GM23248 (cell line): ENCODE measurements at places on chromosomes 7 and 10.

GRCh38 chr7:17134786-17135185, 163.7 kb upstream of the AHR start:
- H3K27ac ChIP-seq: no peak overlapping the region
- peaks cover 10% of the 10 kb centered on the region; the same call in 1 of the 2 replicates for H3K4me1 ChIP-seq
- no peaks in the 10 kb centered on the region for H3K36me3 ChIP-seq
- no peak overlapping the region for H3K4me3 ChIP-seq

GRCh38 chr10:33352175-33352574, 17.7 kb upstream of the NRP1 start:
- H3K27ac ChIP-seq: no peak overlapping the region
- H3K4me1 ChIP-seq: peaks cover 16% of the 10 kb centered on the region
- H3K36me3 ChIP-seq: no peaks in the 10 kb centered on the region
- H3K4me3 ChIP-seq: no peak overlapping the region; the same call in 1 of the 2 replicates

GRCh38 chr10:78556705-78557432, 511.9 kb upstream of the ZMIZ1 start:
- no peak overlapping the region for H3K4me3 ChIP-seq
- H3K36me3 ChIP-seq: no peaks in the 10 kb centered on the region
- H3K27me3 ChIP-seq: no peaks in the 10 kb centered on the region; the same call in 1 of the 2 replicates
- no peak for DNase-seq
- H3K4me1 ChIP-seq: peaks cover 9% of the 10 kb centered on the region

DNA sequence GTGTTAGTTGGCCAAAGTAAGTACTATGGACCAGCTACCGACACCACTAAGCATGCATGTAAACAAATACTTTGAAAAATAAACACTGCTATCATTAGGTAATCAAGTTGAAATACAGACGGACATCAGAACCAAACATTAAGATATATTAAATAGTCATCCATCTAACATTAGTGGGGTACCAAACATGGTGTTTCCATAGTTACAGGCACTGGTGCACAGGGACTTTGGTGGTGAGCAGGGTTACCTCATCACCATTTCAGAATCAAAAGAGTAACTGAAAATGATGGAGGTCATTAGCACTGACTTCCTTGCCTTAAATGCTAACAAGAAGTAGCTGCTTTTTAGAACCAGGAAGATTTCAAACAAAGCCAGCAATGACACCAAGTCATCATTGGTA, 23.9 kb downstream of the EBLN1 start:
- H3K27ac ChIP-seq: no peak overlapping the region
- no peaks in the 10 kb centered on the region for H3K36me3 ChIP-seq
- DNase-seq: no peak
- H3K4me3 ChIP-seq: no peak overlapping the region

- no peak overlapping the region for H3K27ac ChIP-seq
- no peaks in the 10 kb centered on the region for H3K36me3 ChIP-seq
- no peaks in the 10 kb centered on the region for H3K27me3 ChIP-seq
- peaks cover 28% of the 10 kb centered on the region for H3K4me1 ChIP-seq
- no peak overlapping the region for H3K4me3 ChIP-seq
- DNase-seq: no peak
These were observed 76.4 kb downstream of the CRPPA start for GRCh38 chr7:16344927-16345326.

- H3K36me3 ChIP-seq: no peaks in the 10 kb centered on the region
- no peak overlapping the region for H3K27ac ChIP-seq
- H3K4me1 ChIP-seq: peaks cover 4% of the 10 kb centered on the region; the same call in 1 of the 2 replicates
- H3K27me3 ChIP-seq: no peaks in the 10 kb centered on the region
- DNase-seq: no peak
These were observed 48.3 kb downstream of the TMEM270 start for GRCh38 chr7:73909051-73909941.

- no peak for DNase-seq
- H3K27me3 ChIP-seq: no peaks in the 10 kb centered on the region
- no peak overlapping the region for H3K27ac ChIP-seq
- H3K4me1 ChIP-seq: no peaks in the 10 kb centered on the region
- H3K4me3 ChIP-seq: no peak overlapping the region
These were observed 129.5 kb downstream of the PLXNA4 start for GRCh38 chr7:132446666-132447278.

- no peak for DNase-seq
- H3K4me1 ChIP-seq: no peaks in the 10 kb centered on the region
- H3K27me3 ChIP-seq: no peaks in the 10 kb centered on the region
- no peaks in the 10 kb centered on the region for H3K36me3 ChIP-seq
These were observed 65.4 kb downstream of the FANK1 start for GRCh38 chr10:125961743-125962142.

DNA sequence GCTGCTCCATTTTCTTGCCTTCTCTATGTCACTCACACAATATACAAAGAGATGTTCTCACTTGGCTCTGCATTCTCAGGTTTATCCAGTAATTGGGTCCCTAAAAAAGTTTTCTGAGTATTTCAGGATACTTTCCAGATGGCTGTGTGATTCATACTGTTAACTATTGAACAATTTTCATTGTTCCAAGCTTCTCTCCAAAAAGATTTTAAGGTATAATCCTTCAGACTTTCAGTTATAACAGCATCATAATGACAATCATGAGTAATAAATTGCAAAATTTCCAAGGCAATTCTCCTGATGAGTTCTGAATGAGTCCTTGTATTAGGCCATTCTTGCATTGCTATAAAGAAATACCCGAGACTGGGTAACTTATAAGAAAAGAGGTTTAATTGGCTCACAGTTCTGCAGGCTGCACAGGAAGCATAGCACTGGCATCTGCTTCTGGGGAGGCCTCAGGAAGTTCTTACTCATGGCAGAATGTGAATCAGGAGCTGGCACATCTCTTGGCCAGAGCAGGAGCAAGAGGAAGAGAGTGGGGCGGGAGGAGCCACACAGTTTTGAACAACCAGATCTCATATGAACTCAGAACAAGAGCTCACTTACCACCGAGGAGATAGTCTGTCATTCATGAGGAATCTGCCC, 148.1 kb downstream of the SLC16A9 start:
- peak; percentile 79 for DNase-seq
- H3K4me3 ChIP-seq: no peak overlapping the region
- H3K27me3 ChIP-seq: no peaks in the 10 kb centered on the region
- peak overlapping the region; percentile 26; the same call in 1 of the 2 replicates for H3K27ac ChIP-seq

DNA sequence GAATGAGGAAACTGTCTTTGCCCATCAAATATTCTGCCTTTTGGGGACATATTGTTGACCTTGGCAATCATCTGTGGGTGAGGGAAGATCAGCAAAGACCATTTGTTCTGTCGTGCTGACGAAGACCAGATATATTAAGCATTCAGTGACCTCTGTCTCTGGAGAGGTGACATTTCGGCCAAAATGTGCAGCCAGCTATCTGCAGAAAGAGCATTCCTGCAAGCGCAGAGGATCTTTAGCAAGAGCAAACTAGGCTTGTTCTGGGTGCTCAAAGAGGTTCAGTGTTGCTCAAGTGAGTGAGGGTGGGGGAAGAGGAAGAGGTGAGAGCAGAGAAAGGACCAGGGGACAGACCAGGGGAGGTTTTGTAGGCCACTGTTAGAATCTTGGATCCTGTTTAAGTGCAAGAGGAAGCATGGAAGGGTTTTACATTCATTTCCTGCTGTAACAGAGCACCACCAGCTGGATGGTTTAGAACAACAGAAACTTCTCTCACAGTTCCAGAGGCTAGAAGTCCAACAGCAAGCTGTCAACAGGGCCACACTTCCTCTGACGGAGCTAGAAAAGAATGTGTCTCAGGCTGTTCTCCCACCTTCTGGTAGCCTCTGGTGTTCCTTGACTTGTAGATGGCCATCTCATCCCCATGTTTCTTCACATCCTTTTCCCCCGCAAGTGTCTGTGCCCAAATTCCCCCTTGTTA, 11.2 kb downstream of the C10orf120 start:
- no peak overlapping the region for H3K4me3 ChIP-seq
- DNase-seq: peak; percentile 19
- H3K27ac ChIP-seq: no peak overlapping the region
- H3K4me1 ChIP-seq: no peaks in the 10 kb centered on the region
- H3K36me3 ChIP-seq: no peaks in the 10 kb centered on the region

DNA sequence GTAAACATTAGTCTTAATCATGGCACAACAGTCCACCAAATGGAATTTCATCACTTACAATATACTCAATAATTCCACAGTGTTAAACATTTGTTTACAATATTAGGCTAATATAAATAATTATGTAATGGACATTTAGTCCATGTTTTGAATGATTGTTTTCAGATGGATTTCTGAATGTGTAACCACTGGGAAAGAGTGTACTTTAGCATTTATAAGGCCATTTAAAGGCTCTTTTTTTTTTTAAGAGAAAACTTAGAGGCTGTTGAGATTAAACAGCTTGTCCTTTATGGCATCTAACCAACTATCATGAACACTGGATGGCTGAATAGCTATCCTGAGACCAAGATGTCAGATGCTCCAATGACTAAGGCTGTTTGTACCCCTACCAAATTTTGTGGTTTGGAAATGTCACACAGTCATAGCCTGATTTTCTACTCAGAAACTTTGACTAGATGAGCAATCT, 248.3 kb upstream of the GLI3 start:
- no peaks in the 10 kb centered on the region for H3K4me1 ChIP-seq
- 0 out of 2 replicates have a peak, but pooled peaks cover 7% of the 10 kb centered on the region for H3K27me3 ChIP-seq
- H3K4me3 ChIP-seq: no peak overlapping the region
- no peak for DNase-seq
- H3K36me3 ChIP-seq: no peaks in the 10 kb centered on the region

DNA sequence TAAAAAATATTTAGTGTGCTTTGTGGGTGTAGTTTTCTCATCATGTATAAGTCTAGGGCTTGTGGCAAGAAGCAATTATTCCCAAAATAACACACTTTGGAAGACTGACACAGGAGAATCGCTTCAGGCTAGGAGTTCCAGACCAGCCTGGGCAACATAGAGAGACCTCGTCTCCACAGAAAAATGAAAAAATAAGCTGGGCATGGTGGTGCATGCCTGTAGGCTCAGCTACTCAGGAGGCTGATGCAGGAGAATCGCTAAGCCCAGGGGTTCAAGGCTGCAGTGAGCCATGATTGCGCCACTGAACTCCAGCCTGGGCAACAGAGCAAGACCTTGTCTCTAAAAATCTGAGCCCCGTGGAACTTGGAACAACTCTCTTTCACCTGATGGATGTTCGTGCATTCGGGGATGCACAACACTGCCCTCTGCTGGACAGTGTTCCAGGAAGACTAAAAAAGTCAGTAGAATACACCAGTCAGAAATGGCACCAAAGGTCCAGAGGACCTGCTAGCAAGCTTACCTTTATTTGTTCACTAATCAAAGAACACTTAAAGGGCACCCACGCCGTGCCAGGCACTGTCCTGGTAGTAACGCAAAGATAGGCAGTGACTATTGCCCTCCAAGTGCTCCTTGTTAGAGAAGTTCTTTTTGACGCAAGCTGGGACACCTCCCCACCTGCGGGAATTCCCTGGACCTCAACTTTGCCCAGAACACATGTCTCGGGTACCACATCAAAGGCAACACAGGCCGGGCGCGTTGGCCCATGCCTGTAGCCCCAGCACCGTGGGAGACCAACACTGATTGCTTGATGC, 81.9 kb upstream of the CALN1 start:
- DNase-seq: peak; percentile 45
- no peaks in the 10 kb centered on the region for H3K27me3 ChIP-seq
- no peaks in the 10 kb centered on the region for H3K36me3 ChIP-seq
- H3K27ac ChIP-seq: no peak overlapping the region
- no peak overlapping the region for H3K4me3 ChIP-seq

GRCh38 chr7:132160611-132161532, 415.4 kb downstream of the PLXNA4 start:
- no peak overlapping the region for H3K27ac ChIP-seq
- peaks cover 33% of the 10 kb centered on the region for H3K27me3 ChIP-seq
- DNase-seq: peak; percentile 28
- no peaks in the 10 kb centered on the region for H3K4me1 ChIP-seq
- no peak overlapping the region for H3K4me3 ChIP-seq

DNA sequence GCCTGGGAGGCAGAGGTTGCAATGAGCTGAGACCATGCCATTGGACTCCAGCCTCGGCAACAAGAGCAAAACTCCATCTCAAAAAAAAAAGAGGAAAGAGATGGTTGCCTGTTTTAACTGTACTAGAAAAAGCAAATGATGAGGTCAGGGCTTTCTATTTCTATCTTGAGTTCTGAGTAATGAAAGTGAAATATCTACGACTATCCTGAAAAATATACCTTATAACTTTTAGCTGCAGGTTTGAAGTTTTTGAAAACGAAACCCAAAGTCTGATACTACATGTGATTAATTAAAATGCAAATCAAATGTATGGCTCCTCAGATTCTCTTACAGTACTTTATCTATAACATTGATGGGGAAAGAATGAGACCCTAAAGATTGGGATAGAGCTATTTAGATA, 636.2 kb upstream of the LRRN3 start:
- no peaks in the 10 kb centered on the region for H3K36me3 ChIP-seq
- no peak for DNase-seq
- H3K4me1 ChIP-seq: no peaks in the 10 kb centered on the region
- no peaks in the 10 kb centered on the region for H3K27me3 ChIP-seq

DNA sequence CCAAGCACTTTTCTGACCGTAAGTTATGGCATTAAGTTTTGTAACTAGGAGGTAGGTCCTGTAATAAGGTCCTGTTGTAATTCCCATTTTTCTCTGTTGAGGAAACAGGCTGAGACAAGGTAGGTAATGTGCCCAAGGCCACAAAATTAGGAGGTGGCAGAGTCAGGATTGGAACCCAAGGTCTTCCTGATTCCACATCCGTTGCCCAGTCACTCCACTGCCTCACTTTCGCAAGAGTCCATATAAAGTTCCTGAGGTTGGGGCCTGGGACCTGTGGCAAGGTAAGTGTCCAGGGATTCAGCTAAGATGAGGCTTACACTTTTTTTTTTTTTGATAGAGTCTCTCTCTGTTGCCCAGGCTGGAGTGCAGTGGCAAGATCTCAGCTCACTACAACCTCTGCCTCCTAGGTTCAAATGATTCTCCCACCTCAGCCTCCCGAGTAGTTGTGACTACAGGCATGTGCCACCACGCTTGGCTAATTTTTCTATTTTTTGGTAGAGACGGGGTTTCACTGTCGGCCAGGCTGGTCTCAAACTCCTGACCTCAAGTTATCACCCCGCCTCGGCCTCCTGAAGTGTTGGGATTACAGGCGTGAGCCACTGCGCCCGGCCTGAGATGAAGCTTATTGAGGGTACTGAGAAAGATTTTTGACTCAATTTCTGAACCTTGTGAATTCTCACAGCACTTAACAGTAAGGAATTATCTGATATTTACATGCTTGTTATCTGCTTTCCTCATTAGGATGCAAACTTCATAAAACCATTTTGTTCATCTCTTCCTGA, 20.3 kb upstream of the GNA12 start:
- peak overlapping the region; percentile 95 for H3K27ac ChIP-seq
- H3K4me3 ChIP-seq: peak overlapping the region; percentile 41; the same call in 1 of the 2 replicates
- no peaks in the 10 kb centered on the region for H3K36me3 ChIP-seq
